Osteocyte (in vitro differentiated cells): ENCODE measurements at places on chromosomes 1 and 21.

DNA sequence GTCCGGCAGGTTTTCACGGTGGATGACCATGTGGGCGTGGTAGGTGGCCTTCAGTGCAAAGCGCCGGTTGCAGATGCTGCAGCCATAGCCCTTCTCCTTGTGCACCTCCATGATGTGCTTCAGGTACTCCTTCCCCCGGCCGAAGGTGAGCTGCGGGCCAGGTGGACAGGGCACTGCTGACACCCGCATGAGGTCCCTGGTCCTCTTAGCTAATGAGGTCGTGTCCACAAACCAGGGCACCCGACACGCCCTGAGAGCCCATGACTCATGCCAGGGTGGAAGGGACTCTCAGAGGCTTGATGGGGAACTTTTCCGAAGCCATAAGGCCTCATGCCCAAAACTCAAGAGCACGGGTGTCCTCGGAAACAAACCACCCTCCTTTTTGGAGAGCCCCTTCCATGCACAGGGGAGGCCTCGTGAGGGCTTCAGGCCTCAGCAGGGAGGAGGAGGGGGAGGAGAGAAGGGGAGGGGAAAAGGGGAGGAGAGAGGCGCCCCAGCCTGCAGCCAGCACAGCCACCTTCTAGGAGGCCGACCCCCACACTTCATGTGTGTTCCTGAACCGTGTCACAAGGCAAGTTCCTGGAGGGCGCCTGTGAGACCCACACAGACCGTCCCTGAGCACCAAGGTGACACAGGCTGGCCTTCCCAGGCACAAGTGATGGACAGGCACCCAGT is 54.4 kb upstream of the RIPK4 start:
- no peak for DNase-seq

GRCh38 chr1:82108843-82109242 is 308.1 kb downstream of the ADGRL2 start:
- DNase-seq: no peak

DNA sequence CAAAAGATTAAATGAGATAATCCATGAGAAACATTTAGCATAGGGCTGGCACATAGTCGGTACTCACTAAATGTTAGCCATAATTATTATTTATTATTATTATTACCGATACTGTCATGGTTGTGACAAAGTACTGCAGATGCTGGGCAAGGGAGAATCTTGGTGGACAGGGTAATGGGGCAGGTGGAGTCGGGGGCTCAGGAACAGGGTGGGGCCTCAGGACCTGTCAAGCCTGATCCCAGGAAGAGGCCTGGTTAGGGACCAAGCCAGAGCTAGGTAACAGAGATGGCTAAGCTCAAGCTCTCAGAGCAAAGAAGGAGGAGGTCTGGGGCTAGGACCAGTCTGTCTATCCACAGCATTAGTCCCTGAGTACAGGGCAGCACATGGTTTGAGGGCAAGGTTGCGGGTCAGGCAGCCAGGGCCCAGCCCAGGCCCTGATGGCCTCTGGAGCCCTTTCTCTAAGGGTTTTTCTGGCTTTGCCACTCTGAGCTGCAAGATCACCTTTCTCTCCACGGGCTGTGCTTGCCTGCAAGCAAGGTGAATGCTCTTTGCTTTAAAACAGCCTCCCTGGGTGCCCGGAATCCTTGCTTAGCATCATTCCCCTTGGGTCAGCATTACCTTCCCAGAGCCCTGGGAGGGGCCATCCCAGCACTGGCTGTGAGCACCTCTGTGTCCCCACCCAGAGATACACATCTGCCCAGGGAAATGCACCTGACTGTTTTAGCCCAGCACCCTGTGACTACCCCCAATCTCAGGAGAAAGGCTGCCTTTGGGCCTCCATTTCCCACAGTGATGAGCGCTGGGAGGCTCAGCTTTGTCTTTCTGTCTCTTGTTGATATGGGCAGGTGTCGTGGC is 572.0 kb downstream of the PTPRU start:
- peak; percentile 54 for DNase-seq

DNA sequence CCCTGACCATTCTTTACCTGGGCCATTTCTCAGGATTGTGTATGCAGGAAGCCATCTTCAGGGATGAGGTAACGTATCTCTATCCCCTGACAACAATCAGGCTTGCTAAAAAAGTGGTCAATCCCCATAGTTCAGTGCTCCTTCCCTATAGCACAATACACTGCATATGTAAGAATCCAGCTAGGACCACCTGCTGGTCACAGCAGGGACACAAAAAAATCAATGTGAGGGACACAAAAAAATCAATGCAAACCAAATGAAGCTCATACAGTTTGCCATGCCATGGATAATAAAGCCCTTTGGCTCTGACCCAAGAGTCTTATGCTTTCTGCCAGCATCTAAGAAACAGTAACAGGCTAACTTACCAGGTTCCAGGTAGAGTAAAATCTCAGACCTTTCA is 16.3 kb downstream of the ACBD6 start:
- no peak for DNase-seq

DNA sequence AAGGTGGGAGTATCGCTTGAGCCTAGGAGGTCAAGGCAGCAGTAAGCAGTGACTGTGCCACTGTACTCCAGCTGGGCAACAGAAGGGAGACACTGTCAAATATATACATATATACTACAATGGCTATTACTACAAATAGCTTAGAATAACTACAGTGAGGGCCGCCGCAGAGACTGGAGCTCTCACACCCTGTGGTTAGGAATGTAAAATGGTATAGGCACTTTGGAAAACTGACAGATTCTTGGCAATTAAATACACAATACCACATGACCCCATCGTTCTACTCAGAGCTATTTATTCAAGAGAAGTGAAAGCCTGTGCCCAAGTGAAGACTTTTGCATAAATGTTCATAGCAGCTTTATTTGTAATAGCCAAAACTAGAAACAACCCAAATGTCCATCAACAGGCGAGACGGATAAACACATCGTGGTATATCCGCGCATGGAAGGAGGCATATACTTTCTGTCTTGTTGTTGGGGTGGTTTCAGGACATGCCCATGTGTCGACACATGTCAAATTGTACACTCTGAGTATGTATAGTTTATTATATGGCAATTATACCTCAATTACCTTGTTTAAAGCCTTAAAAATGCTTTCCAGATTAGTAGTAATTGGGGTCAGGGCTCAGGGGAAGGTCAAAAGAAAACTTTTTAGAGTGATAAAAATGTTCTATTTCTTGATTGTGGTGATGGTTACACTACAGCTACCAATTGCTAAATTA is 123.4 kb downstream of the RIPK4 start:
- DNase-seq: no peak

- no peak for DNase-seq
These were observed 14.3 kb downstream of the LMX1A start for GRCh38 chr1:165342168-165342567.

DNA sequence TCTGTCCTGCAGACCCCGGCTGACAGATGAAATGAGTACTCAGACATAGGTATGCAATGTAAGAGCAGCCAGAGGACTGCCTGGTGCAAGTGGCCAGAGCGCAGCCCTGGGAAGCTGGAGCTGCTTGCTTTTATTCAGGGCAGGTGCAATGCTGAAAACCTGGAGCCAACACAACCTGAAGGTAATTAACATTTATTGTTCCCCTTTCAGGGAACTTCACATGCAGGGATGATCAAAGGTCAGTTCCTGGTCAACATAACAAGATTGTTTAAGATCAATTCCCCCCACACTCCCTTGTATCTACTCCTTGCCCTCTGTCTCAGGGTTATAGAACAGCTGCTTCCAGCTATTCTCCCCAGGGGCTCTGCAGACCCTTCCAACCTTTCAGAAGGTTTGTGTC is 48.7 kb upstream of the PRELP start:
- no peak for DNase-seq

GRCh38 chr1:42433369-42433768 is 22.5 kb downstream of the ZMYND12 start:
- DNase-seq: peak; percentile 40

GRCh38 chr1:96009831-96010434 is 711.7 kb upstream of the PTBP2 start:
- DNase-seq: no peak

- DNase-seq: no peak
These were observed 69.2 kb upstream of the SSBP3 start for GRCh38 chr1:54475357-54475881.

- DNase-seq: no peak
These were observed 52.8 kb downstream of the DPT start for GRCh38 chr1:168676029-168676812.

- no peak for DNase-seq
These were observed 48.5 kb downstream of the PIGK start for GRCh38 chr1:77170687-77171086.

DNA sequence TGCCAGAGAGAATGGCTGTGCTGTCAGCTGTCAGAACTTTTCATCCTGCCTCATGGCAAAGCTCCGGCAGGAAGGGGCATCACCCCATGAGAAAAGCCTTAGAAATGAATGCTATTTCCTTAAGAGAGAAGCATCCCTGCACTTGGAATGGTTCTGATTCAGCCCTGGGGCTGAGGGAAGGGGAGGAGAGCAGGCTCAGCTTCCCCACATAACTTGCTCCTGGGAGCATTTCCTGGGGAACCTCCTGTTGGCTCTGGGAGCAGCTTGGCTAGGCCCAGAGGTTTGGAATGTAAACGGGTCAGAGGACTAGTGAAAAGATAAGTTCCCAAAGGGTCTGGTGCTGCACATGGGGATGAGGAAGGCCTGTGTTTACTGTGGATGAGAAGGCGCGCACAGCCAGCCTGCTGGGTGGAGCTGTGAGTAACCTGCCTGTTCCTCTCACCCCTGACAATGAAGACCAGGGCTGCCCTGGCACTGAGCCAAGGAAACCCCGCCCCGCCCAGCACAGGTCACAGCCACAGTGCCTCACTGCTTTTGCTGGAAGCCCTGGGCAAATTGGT is 5.0 kb downstream of the PRELP start:
- DNase-seq: peak; percentile 88

- DNase-seq: no peak
These were observed 1.7 kb upstream of the TFF3 start for GRCh38 chr21:42316891-42317290.

DNA sequence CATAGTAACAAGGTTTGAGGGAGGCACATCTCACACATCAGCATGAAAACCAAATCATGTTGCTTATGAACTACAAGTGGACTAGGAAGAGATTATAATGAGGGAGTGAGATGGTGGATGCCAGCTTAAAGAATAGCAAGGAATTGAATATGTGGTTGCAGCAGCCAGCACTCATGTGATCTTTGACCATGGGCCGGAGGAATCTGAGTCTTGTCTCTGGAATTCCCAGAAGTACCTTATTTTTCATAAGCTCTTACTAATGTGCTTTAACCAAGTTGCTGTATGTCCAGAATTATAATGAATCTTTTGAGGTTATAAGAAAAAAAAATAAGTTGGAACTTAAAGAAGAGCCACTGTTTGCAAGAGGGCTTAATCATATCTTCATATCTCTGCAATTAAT is 97.0 kb downstream of the DISP1 start:
- no peak for DNase-seq

GRCh38 chr21:41564871-41565274 is 56.9 kb upstream of the TMPRSS2 start:
- DNase-seq: no peak

DNA sequence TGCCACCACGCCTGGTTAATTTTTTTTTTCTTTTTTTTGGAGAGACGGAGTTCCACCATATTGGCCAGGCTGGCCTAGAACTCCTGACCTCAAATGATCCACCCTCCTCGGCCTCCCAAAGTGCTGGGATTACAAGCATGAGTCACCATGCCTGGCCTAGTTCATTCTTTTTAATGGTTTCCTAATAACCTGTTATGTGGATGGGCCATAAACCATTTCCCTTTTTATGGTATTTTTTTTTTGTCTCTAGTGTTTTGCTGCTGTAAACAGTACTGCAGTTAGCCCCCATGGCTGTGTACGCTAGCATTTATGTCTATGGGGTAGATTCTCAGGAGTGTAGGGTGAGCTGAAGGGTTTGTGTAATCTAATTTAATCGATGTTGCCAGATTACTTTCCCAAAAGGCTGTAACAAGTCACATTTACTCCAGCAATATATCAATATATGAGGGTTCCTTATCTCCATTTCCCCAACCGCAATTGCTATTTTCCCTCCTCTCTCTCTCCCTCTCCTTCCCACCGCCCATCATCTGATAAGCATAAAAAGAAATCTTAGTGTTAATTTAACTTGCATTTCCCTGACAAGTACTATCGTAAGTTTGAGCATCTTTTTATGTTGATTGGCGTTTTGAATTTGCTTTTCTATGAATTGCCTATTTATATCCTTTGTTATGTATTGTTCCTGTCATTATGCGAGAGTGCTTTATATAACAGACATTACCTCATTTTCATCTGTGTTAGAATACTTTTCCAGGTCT is 28.7 kb downstream of the RCSD1 start:
- DNase-seq: no peak

DNA sequence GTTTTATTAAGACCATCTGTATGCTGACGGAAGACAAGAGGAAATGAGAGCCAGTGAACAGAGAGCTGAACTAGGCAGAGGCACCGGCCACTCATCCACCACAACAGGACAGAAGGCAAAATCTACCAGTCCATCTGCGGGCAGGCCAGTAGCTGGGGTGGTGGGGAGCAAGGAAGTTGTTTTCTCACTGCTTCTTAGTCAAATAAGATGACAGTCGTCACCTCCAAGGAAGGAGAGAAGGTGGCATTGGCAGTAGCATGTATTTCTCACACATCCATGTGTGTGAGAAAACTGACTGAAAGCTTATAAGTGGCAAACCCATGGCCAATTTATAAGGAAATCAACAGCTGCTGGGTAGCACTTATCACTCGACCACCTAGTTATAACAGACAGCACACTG is 8.2 kb downstream of the TTC13 start:
- no peak for DNase-seq

- DNase-seq: no peak
These were observed 71.3 kb upstream of the PRDX6 start for GRCh38 chr1:173405834-173406233.

- DNase-seq: no peak
These were observed 26.8 kb upstream of the RASAL2 start for GRCh38 chr1:178066908-178067614.

DNA sequence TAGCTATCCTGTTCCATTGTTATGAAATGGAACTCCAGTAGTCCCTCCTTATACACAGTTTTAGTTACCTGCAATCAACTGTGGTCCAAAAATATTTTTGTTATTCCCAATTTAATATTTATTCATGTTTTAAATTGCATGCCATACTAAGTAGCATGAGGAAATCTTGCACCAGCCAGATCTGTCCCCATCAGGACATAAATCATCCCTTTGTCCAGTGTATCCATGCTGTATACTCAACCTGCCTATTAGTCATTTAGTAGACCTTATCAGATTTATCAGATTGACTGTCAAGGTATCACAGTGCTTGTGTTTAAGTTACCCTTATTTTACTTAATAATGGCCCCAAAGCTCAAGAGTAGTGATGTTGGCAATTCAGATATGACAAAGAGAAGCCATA is 207.9 kb upstream of the DMRTA2 start:
- DNase-seq: no peak

DNA sequence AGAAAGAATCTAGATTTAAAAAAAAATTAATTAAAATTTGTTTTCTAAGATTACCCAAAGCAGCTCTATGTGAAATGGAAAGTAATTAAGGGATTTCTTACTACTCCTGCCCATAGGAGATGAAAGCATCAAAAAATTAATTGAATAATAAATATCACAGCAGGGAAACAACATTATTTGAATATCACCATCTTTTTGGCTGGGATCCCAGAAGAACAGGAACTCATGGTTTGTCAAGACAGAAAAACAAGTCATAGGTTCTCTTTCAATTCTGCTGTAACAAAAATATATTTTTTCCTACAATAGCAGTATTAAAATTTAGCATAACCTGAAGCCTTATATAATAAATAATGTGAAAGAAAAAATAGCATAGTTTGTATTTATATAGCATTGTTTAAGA is 1713.4 kb downstream of the NCAM2 start:
- DNase-seq: no peak

- no peak for DNase-seq
These were observed 15.6 kb downstream of the STRIP1 start for GRCh38 chr1:110049801-110050601.
